Pancreas (tissue), 10 donors: ENCODE measurements at places on chromosomes 3 and 15.
A peak's percentile ranks its signal among the peaks of the same experiment; 100 is the strongest.

GRCh38 chr15:28456476-28457395, 76.0 kb downstream of the GOLGA8G start:
- DNase-seq: peak; percentile 12

DNA sequence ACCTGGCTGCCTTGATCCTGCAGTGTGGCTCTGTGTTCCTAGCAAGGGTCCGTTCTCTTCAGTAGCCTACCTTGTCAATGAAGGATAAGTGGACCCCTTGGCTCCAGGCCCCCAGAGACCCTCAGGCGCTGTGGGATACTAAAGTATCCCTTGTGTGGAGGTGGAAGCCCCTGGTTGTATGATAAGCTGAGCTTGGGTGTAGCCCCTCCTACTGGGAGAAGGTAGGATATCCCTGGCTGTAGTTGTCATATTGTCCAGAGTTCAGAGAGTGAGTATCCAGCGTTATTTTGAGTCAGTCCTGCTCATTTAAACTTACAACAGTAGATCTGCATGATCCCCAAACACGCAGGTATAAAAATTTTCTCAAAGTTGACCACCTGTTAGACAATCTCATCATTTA, 496.8 kb downstream of the CNTN4 start:
- no peak for DNase-seq

- no peak for DNase-seq
Observed at GRCh38 chr3:71356265-71356664, 227.3 kb downstream of the FOXP1 start.

GRCh38 chr3:38646062-38646461, 3.4 kb downstream of the SCN5A start:
- DNase-seq: no peak

DNA sequence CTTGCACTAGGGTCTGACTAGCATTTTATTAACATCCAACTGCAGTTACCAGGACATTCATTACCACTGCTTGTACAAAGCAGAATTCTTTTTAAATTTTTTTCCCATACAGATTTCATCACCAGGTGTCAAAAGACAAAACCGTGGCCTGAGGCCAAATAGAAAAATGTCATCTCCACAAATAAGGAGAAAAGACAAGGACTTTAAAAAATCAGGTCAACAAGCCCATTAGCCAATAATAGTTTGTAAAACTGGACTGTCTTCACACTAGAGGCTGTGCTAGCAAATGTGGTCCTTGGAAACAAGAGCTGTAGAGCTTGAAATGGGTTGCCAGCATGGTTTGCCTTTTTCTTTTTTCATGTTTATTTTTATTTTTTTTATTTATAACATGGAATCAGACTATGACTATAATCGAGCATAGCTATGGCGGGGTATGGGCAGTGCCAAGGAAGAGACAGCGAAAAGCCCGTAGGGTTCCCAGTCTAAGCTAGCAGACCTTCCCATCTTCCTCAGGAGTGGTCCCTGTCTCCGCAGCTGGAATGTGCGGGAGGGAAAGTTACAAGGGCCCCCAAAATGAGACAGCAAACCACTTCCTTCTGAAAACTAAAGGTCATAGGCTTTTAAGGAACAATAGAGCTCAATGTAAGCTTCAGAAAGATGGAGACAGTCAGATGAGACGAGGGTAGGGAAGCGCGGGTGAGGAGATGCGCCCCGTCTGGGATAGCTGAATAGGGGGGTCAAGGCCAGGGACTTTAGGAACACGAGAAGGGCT, 1.5 kb downstream of the PTPN9 start:
- DNase-seq: no peak

DNA sequence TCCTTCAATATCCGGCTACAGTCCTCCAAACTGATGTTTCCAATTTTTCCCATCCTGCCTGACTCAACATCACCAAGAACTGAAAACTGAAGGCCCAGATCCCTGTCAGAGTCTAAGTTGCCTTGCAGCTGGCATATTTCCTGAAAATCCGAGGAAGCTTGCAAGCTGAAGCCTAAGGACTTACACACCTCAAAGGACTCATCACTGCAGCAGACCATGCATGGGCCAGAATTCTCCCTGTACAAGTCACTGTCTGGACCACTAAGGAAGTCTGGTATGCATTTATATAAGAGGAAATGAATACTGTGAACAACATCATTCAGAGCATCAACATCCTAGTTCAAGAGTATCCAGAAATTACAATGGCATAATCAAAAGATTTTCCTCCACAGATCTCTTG, 548.8 kb upstream of the MDFIC2 start:
- DNase-seq: no peak

GRCh38 chr3:46831841-46832240, 31.4 kb downstream of the MYL3 start:
- DNase-seq: no peak

DNA sequence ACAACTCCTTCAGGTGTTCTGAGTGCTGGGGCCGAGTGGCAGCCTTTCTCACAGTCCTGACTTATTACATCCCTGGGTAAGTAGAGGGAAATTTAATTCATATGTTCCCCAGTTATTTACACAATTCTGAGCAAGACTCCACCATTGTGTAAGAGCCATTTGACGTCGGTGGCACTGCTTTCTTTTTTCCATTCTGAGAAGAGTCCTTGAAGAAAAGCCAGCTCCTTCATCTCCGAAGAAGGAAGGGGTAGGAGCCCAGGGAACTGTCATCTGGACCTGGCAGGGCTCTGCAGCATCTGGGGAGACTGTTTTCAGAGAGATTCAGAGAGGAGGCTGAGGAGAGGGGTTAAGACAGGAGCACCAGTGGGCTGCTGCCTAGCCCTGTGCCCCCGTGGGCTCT, 22.6 kb upstream of the MASP1 start:
- DNase-seq: no peak

DNA sequence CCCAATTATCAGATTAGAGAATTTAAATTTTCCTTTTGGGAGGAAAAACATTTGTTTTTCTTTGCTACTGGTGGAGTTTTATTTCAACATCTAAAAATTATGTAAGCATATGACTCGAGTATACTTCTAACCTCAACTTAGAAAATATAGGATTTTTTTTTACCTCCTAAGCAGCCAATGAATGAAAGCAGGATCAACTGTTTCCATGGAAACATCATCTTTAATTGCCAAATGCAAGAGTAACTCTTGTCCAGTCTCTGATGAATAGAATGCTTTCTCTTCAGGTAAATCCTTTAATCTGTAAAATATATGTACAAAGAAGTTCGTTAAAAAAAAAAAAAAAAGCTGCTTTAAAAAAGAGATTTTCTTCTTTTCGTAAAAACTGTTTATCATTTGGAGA, 93.6 kb downstream of the CNTN3 start:
- no peak for DNase-seq
